Myocyte (in vitro differentiated cells): ENCODE measurements at places on chromosomes 3 and 15. TPM values are rescaled to one million over a fixed set of nuclear protein-coding genes. Genes with fewer than 3 reads are reported as not detected.

DNA sequence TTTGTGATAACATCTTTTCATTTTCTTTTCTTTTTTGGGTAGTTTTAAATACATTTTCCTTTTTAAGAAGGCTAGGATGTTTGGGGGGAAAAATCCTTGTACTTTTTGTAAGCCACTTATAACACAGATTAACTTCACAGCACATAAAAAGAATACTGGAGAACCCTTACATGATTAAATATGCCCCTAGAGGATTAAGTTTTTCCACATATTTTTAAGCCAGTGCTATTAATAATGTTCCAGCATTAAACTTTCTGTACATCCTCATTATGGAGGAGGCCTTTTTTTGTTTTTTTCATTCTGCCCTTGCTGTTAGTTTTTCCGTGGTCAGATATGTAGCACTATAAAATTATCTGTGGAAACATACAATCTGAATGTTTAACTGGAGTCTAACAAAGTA is 147.9 kb downstream of the ATG7 start:
- no peak for DNase-seq

DNA sequence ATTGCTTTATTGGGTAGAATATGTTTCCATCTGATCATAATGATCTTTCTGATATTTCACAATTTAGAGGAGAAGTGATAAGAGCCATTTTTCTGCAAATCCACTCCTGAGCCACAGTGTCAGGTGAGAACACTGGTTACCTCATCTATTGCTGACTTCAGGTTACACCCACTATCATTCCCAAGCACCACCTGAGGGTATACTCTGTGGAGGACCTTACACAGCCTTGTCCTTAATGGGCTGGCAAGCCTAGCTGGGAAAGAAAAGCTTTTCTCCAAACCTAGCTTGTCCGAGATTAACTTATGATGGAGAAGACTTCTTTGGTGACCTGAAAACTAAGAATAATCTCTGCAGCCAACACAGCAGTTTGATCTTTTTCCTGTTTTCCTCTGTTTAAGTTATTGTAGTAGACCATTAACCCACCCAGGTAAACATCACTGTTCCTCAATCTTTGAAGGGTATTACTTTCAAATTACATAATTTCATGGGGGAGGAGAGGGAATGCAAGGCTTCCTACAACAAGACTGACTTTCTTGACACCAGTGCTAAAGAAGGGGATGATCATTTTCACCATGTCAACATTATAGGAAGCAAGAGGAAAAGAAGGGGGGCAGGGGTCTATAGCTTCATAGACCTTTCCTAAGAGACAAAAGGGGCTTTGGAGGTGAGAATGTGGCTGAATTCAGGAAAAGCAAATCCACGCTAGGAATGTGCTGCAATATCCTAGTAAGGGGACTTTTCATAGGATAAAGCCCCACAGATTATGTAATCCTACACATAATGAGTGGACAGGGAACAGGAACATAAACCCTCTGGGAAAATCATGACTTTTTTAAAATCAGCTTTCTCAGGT is 1.7 kb downstream of the NCEH1 start:
- DNase-seq: no peak

- DNase-seq: no peak
Observed at GRCh38 chr3:42177068-42177800, 86.1 kb downstream of the TRAK1 start.

- DNase-seq: peak; percentile 33
Observed at GRCh38 chr3:55434789-55435188, 52.3 kb downstream of the WNT5A start.

GRCh38 chr3:119609301-119609700 is 11.6 kb downstream of the PLA1A start:
- DNase-seq: no peak

- no peak for DNase-seq
Observed at GRCh38 chr15:91925794-91926193, 72.3 kb downstream of the SLCO3A1 start.

GRCh38 chr15:99635794-99636193 is 70.0 kb downstream of the MEF2A start:
- DNase-seq: no peak

- no peak for DNase-seq
Observed at GRCh38 chr3:51802106-51802703, 23.2 kb upstream of the IQCF6 start.

DNA sequence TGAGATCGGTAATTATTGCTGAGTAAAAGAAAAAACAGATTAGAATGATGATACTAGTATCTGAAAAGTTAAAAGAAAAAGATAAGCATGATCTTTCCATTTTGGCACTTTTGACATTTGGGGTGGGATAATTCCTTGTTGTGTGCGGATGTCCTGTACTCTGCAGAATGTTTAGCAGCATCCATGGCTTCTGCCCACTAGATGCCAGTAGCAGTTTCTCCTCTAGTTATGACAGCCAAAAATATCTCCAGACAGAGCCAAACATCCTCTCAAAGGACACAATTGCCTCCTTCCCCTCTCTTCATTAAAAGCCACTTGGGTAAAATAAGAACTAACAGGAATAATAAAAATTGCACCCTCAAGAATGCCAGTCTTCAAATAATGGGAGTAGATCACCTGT is 468.8 kb upstream of the GRM7 start:
- DNase-seq: no peak

DNA sequence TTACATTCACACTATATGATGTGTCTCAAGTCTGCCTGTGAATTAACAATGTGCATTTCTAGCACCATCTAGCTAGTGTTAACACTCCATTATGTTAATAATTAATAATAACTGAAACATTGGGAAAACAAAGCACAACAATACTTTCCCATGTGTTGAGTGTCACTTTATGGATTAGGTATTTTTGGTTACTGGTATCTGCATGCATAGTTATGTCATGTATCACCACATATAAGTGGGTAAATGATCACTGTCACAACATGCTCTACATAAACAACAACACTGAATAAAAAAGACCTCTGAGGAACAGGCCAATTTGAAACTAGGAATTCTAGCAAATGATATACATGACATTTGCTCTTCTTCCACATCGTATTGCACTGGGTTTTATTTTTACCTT is 74.7 kb downstream of the MLH1 start:
- DNase-seq: no peak

DNA sequence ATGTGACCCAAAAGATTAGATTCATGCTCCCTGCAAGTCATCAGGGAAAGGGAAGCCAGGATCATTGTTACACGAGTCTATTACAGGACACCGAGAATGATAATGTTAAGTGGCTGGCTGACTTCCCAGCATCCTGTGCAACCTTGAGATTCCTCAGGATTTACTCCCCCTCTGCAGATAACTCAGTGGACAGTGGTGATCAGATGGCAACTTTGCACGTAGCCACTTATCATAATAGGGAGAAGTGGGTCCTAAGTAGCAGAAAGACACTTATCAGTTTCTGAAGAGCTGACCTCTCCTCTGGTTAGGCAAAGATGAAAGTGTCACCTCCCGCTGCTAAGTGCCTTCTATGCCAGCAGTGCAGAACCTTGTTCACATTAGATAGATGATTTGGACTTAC is 6.7 kb upstream of the TMPRSS7 start:
- no peak for DNase-seq

- DNase-seq: peak; percentile 35
Observed at GRCh38 chr3:126104742-126105605, 21.1 kb upstream of the SLC41A3 start.

- no peak for DNase-seq
Observed at GRCh38 chr3:13874891-13875290, 5.0 kb downstream of the WNT7A start.

GRCh38 chr3:146065573-146066006 is 95.4 kb downstream of the PLOD2 start:
- DNase-seq: peak; percentile 79

GRCh38 chr3:159845737-159846136 is 142.9 kb upstream of the IL12A start:
- DNase-seq: no peak

DNA sequence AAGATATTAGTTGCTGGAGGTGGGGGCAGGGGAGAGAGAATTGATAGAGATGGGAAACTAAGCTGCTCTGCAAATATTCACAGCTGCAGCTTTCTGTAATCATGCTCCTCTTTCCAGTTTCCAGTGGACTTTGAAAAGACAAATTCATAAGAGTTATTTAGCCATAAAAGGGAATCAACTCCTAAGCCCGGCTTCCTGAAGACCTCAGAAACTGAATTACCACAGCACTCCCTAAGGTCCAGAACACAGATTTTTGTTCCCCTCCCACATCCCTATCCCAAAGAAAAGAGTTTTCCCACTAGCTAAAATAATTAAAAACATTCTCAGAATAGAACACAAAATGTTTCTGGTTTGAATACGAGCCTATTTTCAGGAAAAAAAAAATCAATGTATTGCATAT is 871.8 kb upstream of the NR2F2 start:
- peak; percentile 18 for DNase-seq

DNA sequence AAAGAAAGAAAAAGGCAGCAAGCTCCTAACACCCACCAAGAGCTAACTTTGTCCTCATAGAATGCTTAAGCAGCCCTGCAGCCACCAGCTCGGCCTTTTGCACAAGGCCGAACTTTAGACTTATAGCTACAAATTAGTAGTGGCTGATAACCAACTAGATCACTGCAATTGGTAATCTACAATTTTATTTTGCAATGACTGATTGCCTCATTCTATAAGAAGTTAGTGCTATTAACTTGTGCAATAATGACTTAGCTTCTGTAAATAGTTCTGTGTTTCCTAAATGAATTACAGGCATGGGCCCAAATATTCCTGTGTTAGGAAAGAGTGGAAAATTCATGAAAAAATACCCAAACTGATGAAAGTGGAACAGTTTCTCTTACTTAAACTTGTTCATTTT is 284.8 kb upstream of the CFAP20DC start:
- DNase-seq: no peak

GRCh38 chr3:122671553-122671952 is 9.1 kb upstream of the PARP14 start:
- no peak for DNase-seq

- DNase-seq: no peak
Observed at GRCh38 chr3:157263027-157263426, 103.1 kb upstream of the CCNL1 start.

GRCh38 chr15:70293591-70294470 is 196.1 kb upstream of the TLE3 start:
- no peak for DNase-seq

- peak; percentile 67 for DNase-seq
Observed at GRCh38 chr3:39291903-39292329, 12.1 kb upstream of the CX3CR1 start.

DNA sequence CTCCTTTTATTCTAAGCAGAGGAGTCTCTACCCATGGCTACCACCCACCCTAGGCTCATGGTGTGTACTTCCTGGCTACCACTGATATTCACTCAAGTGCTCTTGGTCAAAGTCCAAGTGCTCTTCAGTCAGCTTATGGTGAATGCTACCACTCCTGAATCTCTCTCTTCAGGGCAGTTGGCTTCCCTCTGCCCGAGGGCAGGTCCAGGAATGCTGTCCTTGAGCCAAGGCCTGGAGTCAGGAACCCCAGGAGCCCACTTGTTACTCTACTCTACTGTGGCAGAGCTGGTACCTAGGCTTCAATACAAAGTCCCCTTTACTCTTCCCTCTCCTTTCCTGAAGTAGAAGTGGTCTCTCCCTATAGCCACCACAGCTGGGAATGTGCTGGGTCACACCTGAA is 226.0 kb downstream of the DIPK2A start:
- DNase-seq: no peak

DNA sequence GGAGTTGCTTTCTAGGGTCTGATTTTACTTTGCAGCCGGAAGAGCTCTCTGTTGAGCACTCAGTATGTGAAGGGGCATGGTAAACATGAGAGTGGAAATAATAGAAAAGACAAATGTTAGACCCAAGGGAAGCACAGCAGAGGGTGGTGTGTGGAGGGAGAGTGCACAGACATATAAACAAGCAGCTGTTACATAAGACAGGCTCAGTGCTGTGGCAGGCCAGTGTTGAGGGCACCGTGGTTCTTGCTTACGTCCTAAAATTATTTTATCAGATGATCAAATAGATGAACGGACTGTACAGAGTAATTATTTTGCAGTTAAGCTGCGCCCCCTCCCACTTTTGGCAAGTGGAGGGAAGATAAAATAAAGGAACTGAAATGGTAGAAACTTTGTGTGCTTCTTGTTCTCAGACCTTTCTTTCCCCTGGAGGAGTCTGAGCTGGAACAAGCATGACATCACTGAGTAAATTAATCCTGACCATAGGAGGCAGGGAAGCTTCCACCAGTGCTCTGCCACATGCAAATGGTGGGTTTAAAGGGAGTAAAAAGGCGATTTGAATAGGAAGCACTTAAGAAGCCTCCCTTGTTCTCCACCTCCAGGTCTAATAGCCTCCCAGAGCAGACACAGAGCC is 205.6 kb downstream of the IL20RB start:
- peak; percentile 45 for DNase-seq

DNA sequence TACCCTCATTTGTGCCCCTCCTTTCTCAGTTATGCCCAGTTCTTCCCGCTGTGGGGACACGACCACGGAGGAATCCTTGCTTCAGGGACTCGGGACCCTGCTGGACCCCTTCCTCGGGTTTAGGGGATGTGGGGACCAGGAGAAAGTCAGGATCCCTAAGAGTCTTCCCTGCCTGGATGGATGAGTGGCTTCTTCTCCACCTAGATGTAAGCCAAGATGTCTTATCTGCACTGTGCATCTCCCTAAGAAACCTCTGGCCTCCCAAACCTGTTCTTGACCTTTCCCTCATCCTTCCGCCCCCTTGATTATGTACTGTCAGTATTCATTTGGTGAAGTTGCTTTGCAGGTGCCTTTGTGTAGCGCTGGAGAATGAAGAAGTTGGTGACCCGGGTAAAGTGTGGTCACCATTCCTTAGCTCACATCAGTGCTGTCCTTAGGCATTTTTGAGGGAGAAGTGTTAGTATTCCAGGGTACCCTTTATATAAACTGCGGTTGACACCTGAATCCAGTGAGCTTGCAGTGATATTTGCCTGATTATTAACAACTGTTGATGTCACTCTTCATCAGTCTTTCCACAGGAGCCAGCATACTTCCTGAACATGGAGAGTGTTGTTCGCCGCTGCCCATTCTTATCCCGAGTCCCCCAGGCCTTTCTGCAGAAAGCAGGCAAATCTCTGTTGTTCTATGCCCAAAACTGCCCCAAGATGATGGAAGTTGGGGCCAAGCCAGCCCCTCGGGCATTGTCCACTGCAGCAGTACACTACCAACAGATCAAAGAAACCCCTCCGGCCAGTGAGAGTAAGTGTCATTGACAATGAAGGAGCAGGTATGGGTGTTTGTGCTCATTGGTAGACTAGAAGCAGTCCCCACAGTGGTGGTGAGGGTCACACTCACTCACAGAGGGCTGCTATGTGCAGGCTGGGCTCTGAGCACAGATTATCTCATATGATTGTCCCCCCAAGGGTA is 966 bp downstream of the ALAS1 start:
- DNase-seq: no peak

DNA sequence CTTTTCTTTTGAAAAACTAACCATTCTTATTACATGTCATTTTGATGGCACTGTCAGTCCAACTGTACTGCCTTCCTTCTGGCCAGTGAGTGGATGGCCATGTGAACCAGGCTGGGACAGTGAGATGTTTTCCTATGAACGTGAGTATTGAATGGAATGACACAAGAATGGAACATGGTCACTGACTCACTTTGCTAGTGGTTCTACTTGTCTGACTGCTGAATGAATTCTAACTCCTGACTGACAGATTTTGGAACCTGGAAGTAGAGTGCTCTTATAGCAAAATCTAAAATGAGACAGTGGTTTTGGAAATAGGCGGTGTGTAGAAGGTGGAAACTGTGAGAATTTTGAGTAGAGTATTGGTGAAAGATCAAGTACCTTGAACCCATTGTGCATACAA is 606.9 kb upstream of the KCNMB2 start:
- DNase-seq: peak; percentile 53

SAMMSON gene
- total RNA-seq: 0.08 TPM in 1 of 2 replicates, not detected in the other

PARP15 gene
- total RNA-seq: 0.08 TPM in 1 of 2 replicates, not detected in the other

NUTM1 gene
- not detected in 2 replicates for total RNA-seq
